ENCODE measurements at places on chromosomes 1 and 21. TPM values are rescaled to one million over a fixed set of nuclear protein-coding genes. Genes with fewer than 3 reads are reported as not detected.

Gene PRMT6
- total RNA-seq = 20.2 TPM

Gene LYPD8
- total RNA-seq = not detected

Gene FOXD2
- total RNA-seq = 0.14 TPM

Gene AGRN
- total RNA-seq = 269 TPM

Gene LRRC39
- total RNA-seq = not detected

Gene TMEM269
- total RNA-seq = 0.05 TPM

Gene SLC2A1
- 1,064 TPM for total RNA-seq

Gene DOCK7
- total RNA-seq = 38.3 TPM

Gene OR2AK2
- total RNA-seq = not detected

Gene KRTAP11-1
- total RNA-seq = not detected

Gene CD2
- not detected for total RNA-seq

Gene SH2D5
- total RNA-seq = 15.4 TPM

Gene LRRC38
- total RNA-seq = not detected

Gene PADI2
- total RNA-seq = 3.9 TPM

Gene LGR6
- total RNA-seq = 0.14 TPM

Gene BEND5
- 0.07 TPM for total RNA-seq

Gene TNFRSF14
- total RNA-seq = 3.3 TPM

Gene CRP
- total RNA-seq = not detected

Gene CNKSR1
- total RNA-seq = 16.8 TPM

Measured in airway epithelial cell (primary cell).